Femur (tissue), 1 donor: ENCODE measurements at places on chromosomes 5 and 9.

- no peak for DNase-seq
Measured at GRCh38 chr5:68647743-68648142, 432.2 kb downstream of the PIK3R1 start.

DNA sequence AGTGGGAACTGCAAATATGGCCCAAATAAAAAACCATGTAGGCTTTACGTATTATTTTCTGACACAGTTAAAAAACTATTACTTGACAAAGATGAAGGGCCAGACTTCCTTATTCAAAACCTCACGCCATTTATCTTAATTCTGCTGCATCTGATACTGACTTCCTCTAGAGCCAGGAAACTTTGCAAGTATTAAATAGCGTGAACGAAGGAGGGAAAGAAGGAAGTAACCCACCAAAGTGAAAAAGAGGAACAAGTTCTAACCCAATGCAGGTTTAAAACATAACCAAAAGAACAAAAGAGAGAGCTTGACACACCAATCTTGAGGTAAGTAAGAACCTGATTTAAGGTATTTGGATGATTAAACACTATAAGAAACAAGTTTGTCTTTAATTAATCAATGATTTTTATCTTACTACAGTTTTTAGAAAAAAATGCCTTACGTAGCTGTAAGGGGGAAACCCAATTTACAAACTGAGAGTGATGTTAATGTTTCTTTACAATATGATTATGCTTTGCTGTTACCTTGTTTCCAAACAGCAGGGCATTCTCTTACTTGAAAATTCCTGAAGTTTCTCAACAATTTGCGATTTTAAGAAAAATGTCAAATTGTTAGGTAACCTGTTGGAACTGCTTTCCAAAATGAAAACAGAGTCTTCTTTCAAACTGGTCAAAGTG, at the start of gene GAPT:
TSS of gene GAPT (plus strand) at position 220 of the 677 bp plus-strand sequence. CDS start 3,102 bp downstream, outside the sequence.
- no peak for DNase-seq

- no peak for DNase-seq
Measured at GRCh38 chr9:3912817-3913216, 387.0 kb upstream of the RFX3 start.

DNA sequence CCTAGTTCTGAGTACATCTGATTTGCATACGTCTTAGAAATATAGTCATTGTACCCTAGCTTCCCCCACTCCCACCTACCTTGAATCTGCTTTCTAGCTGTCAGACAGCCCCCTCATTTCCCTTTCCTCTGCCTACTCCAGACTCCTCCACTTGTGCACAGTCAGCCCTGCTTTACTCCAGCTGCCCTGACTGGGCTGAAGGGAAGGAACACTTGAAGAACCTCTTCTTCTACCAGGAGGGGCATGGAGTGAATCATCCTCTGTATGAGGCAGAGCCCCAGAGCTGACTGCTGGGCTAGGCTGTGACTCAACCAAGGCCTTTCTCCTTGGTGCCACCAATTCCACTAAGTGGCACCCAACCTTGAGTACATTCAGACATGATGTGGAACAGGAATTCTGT, 18.1 kb upstream of the ZFR start:
- DNase-seq = no peak

DNA sequence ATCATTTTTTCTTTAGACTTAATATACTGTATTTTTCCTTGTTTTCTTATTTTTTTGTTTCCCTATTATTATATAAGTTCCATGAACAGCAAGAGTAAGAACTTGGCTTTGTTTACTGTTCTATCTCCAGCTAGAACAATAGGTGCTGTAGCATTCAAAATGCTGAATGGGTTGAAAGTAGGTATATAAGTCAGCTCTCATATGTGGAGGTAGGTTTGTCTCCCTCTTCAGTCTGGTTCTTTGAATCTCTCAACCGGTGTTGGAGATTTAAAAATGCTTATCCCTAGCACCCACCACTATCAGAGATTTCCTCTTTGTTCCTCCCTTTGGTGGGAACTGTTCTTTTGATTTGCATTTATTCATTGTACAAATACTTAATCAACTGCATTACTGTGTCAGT, 87.5 kb upstream of the FSD1L start:
- DNase-seq = no peak
